ENCODE measurements at places on chromosomes 1 and 21.

DNA sequence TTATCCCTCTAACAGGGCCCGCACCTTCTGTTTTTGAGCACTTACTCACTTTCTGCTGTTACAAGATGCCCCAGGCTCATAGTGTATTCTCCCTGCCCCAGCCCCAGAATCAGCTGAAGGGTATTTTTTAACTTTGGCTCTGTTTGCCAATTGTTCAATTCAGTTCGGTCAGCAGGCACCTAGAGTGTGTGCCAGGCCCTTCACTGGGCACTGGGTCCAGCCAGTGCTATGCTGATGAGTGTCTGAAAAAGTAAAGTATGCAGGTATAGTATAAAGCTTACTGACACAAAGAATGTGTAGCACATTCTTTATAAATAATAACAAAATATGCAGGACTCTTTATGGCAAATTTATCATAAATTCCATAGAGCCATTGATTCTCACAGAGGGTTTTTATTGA, 35.0 kb downstream of the FHAD1 start:
- no peak for DNase-seq

- no peak for DNase-seq
Measured at GRCh38 chr1:154206196-154206595, at the start of gene CFAP141. CFAP141 (minus strand) TSS chr1:154206333; CDS start chr1:154206307, 26 bp downstream.

GRCh38 chr1:234656070-234656895, 46.3 kb upstream of the IRF2BP2 start:
- DNase-seq: no peak

- no peak for DNase-seq
Measured at GRCh38 chr1:9120312-9120958, 8.5 kb downstream of the GPR157 start.

- DNase-seq: no peak
Measured at GRCh38 chr1:235295902-235296350, 32.1 kb downstream of the ARID4B start.

DNA sequence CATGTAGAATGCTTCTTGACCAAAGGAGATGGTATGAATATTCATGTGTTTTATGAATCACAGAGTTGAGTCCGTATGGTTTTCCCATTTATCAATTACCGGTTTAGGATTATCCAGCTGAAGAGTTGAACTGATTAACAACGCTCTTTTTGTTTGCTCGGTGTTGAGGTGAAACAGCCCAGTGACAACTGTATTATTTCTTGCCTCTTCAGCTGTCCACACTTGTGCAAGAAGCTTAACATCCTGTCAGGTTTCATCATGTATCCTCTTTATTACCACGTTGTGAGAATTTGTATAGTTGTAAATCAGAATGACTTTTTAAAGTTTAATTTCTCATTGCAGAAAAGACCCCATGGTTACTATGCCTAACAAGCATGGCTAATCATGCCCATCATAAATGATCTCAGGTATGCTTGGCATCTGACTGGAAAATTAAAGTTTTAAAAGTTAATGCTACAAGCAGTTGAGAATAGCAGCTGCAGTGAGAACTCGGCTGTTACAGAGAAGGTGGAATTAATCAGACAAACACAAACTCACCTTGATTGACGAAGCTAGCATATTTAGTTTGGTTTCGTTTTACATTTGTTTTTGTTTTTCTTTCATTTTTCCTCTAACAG, 563.2 kb upstream of the ADGRL2 start:
- DNase-seq: no peak

- no peak for DNase-seq
Measured at GRCh38 chr1:19179597-19180264, 30.3 kb downstream of the UBR4 start.

- no peak for DNase-seq
Measured at GRCh38 chr21:32062591-32063227, 189.9 kb downstream of the HUNK start.

DNA sequence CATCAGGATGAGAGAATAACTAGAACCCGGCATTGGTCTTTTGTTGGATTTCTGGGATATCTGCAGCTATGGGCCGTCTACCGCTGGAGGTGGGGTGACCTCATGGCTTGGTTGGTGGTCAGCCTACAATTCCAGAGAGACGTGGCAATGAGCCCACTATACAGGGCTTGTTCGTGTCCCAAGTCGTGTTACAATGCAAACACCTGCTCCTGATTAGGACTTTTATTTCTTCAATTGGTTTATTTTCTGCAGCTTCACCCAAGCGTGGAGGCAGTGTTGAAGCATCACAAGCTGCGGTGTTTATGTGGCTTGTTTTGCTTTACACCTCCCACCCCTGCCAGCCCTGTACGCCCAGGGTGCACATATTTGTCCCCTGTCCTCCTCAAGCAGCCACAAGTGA, 211.7 kb upstream of the TMEM51 start:
- DNase-seq: no peak

GRCh38 chr1:153852170-153852569, 70.6 kb downstream of the GATAD2B start:
- no peak for DNase-seq

GRCh38 chr1:78765489-78765888, 115.9 kb downstream of the IFI44 start:
- DNase-seq: no peak

DNA sequence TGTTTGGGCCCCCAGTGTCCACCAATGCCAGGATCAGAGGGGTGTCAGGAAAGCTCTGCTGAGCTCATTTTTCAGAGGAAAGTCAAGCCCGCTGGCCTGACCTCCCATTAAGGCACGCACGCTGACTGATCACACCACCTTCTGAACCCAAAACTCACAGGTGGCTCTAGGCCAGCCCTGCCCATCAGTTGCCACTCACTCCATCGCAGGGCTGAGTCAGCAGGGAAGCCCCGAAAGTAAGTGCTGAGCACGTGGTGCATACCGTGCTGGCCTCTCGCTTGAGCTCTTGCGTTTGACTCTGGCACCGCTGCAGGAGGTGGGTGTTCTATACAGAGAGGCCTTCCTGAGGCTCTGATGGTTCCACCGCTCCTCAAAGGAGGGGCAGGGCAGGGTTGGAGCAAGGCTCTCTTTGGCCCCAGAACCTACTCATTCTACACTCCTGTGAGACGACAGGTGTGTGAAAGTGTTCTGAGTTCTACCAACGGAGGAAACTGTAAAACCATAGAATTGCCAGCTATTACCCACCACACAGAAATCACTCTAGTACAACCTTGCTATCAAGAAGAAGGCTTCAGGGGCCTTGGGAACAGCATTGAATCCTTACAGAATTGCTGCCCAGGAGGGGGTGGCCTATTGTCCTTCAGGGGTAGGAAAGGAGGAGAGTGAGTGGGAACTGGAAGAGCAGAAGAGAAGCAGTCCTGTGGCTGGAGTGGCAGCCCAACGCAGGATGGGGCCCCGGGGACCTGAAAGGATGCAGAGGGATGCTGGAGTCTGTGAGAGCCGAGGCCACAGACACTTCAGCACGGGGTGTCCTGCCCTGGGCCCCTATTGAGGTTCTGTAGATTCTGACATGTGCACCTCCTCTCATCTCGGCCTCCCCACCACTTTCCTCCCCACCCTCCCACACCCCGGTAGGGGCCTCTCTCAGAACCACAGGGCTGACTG, 214.7 kb upstream of the EDN2 start:
- no peak for DNase-seq

- no peak for DNase-seq
Measured at GRCh38 chr1:223755992-223756775, 43.8 kb downstream of the CAPN2 start.

GRCh38 chr1:99943223-99943794, 26.5 kb upstream of the SLC35A3 start:
- no peak for DNase-seq

- DNase-seq: no peak
Measured at GRCh38 chr1:60857851-60858250, 224.5 kb upstream of the NFIA start.

DNA sequence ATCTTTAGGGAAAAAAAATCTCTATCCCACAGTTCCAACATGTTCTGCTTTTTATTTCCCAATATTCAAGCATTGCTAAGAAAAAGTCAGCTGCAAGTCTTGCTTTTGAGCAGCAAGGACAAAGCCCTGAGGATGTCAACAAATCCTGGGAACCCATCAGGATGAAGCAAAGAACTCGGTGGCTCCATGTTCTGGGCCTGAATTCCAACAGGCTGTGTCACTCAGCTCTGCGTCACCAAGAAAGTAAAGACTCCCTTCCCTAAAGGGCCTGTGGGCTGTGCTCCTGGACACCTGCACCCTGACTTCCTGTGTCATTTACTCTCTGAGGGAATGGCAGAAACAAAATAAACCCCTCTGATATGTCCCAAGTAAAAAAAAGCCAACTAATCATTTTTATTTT, 95.5 kb downstream of the TIAM1 start:
- no peak for DNase-seq

GRCh38 chr1:212794561-212795014, 2.9 kb downstream of the TATDN3 start:
- no peak for DNase-seq

DNA sequence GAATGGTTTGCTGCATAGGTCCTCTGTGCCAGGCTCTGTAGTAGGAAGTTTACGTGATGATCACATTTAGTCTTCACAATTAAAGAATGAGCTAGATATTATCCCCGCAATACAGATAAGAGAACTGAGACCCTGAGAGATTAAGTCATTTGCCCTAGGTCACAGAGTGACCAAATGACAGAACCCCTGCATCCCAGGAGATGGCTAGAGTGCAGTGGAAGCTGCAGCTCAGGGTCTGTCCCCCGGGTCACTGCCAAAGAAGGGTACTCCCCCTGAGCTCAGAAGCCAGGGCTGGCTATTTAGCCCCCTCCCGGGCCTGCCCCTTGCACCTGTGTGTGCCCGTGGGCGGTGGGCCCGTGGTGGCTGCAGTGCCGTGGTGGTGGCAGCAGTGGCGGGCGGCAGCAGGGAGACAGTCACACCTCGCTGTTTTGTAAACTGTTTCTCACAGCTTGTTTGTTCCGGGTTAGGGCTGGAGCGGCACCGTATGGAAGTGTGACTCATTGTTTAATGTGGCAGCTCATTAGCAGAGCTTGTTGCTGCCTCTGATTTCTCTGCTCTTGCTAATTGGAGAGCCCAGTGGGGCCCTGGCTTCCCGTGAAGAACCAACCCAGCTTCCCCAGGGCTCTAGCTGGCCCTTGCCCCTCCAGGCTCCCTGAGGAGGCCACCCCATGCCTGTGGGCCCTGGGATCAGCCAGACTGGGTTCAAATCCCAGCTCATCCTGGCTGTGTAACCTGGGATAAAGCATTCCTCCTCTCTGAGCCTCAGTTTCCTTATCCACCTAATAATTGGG, 19.3 kb upstream of the FOXO6 start:
- peak; percentile 33 for DNase-seq

DNA sequence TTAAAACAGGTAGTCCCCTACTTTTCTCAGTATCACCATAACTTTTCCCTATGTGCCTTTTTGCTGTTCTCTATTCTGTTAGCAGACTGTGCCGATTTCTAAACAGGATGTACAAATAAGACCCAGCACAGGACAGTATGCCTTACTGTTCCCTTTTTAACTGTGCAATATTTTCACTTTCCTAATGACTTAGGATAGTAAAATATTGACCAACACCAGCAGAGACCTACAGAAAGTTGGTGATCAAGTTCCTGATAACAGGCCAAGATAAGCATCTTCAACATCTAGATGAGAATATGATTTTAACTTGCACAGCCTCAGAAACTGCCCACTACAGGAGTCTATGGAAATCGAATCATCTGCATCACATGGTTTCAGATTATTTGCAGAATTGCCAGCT, 42.0 kb downstream of the ADSS2 start:
- no peak for DNase-seq

DNA sequence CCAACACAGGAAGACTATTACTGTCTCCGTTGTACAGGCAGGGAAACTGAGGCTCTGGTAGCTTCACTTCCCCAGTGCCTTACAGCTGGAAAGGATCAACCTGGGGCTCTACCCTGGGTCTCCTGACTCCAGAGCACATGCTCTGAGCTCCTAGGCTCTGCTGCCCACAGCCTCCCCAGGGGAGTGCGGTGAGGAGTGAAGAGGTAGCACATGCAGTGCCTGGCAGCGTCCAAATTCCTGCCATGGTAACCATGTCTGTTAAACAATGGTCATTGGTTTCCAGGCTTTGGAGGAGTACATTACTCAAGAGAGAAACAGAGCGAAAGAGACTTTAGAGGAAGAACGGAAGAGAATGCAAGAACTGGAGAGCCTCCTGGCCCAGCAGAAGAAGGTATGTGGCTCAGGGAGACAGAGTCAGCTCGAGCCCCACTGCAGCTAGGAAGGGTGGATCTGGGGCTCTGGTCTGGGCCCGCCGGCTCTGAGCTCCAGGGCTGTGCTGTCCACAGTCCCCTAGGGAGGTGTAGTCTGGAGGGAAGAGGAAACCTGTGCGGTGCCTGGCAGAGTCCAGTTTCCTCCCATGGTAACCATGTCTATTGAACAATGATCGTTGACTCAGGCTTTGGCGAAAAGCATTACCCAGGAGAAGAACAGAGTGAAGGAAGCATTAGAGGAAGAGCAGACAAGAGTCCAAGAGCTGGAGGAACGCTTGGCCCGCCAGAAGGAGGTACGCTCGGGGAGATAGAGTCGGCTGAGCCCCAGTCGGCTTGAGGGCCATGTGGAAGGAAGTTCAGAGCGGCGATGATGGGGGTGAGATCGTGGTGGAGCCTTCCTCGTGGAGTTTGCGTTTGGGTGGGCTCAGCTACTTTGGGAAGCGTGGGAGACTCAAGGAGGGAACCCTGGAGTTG, 64.6 kb upstream of the EFHD2 start:
- DNase-seq: no peak

GRCh38 chr1:39959651-39960333, 4.8 kb downstream of the MFSD2A start:
- DNase-seq: no peak

DNA sequence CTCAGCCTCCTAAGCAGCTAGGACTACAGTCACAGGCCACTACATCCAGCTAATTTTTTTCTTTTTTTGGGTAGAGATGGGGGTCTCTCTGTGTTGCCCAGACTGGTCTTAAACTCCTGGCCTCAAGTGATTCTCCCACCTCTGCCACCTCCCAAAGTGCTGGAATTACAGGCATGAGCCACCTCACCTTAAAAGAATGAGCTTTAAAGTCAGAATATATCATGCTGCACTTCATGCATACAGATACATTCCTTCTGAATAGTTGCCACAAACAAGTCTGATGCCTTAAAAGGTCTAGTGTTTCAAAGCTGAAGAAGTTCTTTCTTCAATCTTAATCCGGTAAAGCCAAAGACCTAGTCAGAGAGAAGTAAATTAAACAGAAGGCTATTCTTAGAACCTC, 23.8 kb upstream of the CPLANE2 start:
- no peak for DNase-seq

- no peak for DNase-seq
Measured at GRCh38 chr1:27951396-27951795, 8.4 kb upstream of the XKR8 start.

DNA sequence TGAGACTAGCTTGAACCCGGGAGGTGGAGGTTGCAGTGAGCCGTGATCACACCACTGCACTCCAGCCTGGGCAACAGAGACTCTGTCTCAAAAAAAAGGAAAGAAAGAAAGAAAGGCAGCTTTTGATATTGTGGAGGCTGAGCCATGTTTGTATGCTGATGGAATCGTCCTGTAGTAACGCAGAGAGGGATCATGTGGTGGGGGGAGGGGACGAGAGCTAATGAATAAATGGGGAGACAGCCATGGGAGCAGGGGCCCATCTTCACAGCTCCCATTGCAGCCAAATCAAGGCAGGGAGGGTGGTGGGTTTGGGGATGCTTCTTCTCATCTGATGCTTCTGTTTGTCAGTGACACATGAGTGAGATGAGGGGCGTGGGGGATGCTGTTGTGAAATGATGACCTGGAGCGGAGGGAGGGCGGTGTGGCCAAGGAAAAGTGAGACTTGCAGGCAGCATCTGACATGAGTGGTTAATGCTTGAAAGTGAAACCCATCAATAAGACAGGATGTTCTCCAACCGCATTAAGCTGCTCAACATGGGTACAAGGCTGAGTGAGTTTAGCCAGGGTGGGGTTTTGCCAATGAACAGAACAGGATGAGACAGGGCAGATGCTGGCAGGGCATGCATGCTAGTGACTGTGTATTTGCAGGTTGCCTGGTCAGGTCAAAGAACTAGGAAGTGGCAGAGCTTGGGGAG, 16.7 kb downstream of the SPATA21 start:
- no peak for DNase-seq

Data from coronary artery (tissue), 2 donors.